ENCODE measurements at places on chromosomes 2 and 18.

DNA sequence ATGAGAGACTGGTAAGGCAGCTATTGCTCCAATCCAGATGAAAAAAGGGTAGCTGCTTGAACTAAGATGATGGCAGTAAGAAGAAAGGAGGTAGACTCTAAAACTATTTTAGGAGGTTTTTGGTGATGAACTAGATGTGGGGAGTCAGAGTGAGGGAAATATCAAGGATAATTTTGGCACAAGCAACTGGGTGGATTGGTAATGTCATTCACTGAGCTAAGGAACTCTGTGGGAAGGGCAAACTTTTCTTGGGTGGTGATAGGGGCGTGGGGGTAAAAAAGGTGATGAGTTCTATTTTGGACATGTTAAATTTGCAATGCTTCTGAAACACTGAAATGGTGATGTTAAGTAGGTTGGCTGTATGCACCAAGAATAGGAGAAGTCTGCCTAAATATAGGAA is 19.3 kb downstream of the PAIP2B start:
- no peak for DNase-seq

DNA sequence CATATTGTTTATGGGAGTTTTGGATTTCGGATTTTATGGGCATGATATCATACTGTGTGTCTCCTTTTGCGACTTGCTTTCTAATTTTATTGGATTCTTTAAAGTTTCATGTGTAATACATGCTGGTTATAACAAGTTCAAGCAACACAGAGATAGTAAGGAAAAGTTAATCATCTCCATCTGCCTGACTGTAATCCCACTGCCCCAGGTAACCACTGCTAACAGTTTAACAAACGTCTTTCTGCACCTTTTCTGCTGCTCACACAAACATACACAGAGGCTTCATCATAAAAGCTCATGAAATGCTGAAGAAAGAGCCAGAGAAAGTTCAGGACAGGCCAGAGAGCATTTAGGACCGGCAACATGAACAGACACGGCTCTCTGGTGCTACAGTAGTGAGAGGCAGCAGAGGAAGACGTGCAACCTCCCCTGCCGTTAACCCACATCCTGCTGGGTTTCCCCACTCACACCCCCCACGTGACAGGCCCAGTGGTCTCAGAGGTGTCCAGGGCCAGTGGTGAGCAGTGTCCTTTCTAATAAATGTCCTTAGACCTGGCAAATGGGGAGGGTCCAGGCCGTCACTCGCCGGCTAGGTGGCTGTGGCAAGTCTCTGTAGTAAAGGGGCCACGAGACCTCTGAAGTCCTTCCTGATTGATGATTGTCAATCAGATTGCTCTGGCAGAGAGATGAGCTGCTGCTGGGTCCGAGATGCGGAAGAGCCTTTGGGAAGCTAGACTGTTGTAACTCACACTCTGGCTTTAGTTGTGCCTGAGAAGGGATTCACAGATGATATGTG is 43.0 kb upstream of the SLC1A4 start:
- peak; percentile 9 for DNase-seq

GRCh38 chr2:5287558-5288334 is 404.4 kb upstream of the SOX11 start:
- DNase-seq: no peak

DNA sequence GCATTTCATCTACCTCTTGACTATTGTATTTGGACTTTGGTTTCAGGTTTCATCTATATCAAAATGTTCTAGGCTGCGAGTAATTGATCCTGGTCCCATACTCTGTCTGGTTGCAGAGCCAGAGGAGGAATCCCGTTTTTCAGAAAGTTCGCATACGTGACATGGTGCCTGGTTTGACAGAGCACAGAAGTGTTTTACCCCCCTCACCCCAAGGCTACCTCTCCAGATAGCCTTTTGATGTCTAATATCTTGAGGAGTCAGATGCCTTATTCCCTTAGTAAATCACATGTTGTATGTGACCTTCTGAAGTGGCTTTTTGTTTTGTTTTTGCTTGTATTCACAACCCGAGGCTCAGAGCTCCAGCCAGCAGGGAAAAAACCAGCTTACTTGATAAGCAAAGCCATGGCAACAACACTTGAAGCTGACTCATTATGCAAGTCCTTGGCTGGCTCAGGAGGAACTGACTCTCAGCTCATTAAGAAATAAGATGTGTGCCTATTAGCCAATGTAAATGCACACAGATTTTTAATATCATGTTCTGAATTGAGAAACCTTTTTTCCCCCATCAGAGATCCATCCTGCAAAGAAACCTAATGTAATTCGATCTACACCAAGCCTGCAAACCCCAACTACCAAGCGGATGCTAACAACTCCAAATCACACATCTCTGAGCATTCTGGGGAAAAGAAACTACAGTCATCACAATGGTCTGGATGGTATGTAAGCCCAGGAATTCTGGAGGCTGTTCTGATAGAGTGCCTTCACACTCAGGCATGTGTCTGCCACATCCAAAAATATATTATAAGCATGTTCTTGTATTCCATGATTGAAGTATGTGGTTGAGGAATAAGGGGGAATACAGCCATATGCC is 41.4 kb downstream of the OXER1 start:
- DNase-seq: no peak

DNA sequence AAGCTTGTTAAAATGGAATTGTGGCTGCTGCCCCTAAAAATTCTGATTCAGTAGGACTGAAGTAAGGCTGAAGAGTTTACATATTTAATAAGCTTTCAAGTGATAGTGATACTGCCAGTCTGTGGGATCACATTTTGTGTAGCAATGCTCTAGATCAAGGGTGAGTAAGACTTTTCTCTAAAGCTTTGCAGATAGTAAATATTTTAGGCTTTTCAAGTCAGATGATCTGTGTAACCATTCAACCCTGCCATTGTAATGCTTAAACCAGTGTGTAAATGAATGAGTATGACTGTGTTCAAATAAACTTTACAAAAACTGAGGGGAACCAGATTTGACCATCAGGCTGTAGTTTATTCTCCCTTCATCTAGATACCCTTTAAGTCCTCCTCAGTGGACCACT is 92.7 kb downstream of the PIK3C3 start:
- no peak for DNase-seq

GRCh38 chr2:149564097-149564496 is 23.5 kb downstream of the MMADHC start:
- DNase-seq: no peak

- DNase-seq: no peak
Measured at GRCh38 chr2:71223767-71224333, 3.1 kb downstream of the PAIP2B start.

DNA sequence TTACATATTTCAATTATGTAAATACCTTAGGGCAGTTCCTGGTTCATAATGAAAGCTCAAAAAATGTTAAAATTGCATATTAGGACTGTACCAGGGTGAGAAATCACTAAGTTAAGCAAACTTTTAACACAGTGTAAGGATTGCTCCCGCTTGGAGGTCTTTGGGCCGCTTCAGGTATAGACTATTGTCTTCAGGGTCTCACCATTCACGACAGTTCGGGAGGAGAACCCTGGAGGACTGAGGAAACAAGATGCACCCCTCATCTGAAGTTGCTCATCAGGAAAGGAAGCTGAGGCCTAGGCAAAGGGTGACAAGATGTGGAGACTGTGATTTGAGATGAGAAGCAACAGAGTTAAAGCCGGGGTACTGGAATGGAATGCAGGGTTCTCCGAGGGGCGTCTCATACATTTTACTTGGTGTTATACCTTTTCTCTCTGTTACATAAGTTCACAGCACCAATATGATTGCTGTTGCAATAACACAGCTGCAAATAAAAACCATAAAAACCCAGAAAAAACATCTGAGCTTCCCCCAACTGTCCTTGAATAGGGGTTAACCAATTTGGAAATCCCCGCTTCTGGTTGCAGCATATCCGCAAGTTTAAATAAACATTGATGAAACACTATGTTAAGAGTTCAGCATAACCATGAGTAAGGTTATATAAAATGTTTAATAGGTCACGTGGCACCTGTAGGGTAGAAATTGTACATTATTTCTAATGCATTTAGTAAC is 40.1 kb downstream of the FBXO48 start:
- DNase-seq: no peak

DNA sequence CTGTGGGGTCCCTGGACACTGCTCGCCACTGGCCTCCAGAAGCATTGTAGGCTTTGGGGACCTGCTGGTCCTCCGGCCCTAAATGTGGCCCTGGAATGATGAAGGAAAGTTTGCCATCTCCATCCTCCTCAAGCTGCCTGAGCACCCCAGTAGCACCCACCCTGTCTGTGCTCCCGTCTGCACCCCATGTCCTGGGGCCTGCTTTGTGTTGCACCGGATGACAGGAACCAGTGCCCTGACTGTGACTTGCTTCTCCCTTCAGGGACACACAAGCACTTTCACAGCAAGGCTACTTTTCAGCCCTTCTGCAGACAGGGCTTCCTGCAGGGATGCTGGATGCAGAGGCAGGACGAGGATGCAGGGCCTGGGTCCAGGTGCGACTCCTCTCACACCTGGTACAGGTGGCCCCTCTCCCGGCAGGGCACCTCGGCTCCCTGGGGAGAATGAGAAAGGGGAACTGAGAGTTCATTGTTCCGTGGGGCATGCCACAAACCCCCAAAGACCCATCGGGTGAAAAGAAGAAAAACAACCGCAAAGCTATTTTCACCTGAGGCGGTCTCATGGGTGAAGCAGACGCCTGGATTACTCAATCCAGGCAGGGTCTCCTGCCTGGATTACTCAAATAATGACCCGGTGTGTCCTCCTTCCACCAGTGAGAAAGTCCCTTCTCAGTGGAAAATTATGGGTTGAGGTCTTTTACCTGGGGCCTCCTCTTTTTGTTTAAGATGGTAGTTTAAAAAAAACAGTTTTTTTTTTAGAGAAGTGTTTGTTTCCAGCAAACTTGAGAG is 74.9 kb downstream of the LONRF2 start:
- no peak for DNase-seq

GRCh38 chr2:216635171-216635570 is 2.0 kb downstream of the IGFBP2 start:
- no peak for DNase-seq

DNA sequence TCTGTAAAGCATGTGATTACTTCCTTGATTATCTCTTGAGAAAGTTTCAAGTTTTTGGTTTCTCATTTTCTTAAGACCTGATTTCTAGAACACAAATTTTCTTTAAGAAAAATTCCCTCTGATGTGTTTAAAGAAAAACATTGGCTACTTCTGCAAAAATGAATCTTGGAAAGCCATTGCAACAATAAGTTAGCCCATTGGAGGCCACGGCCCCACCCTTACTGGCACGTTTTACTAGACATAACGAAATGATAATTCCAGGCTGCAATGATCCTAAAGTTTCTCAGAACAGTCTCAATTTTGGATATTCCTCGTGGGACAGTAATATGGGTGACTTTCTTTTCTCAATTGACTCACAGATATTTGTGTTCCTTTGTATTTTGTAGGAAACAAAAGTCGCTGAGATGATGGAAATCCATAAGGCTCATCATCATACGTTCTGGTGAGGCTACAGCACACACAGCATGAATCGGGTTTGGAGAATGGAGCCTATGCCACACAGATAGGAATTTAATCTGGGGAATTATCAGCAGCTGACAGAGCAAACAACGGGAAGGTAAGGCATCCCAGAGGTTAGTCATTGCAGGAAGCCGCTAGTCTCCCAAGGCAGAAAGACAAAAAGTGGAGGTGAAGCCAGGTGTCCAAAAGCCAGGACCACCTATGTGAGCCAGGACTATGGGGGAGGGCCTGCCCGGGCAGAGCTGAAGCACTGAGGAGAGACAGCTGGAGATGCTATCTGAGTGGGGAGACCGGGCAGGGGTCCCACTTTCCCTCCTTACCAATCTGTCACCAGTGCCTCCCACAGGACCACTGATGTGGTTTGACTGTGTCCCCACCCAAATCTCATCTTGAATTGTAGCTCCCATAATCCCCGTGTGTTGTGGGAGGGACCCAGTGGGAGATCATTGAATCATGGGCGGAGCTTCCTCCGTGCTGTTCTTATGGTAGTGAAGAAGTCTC is 35.9 kb downstream of the SOWAHC start:
- DNase-seq: no peak

DNA sequence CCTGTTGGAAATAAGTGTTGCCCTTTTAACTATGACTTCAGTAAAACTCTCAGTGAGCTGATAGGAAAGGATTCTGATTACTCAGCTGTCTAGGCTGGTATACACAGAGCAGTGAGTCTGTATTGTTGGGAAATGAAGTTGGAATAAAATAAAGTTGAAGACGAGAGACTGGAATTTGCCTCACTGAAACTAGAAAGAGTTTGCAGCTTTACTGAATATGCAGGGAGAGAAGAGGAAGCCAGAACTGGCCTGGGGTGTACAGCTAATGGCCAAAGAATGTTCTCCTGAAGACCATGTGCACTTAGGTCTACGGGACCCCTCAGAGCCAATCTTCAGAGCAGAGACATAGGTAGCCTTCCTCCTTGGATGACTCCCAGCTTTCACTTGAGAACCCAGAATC is 26.5 kb downstream of the EIF4E2 start:
- DNase-seq: no peak

- no peak for DNase-seq
Measured at GRCh38 chr2:176118601-176119339, 2.2 kb downstream of the HOXD10 start.

GRCh38 chr2:162433491-162433890 is 89.6 kb downstream of the GCA start:
- DNase-seq: no peak

- no peak for DNase-seq
Measured at GRCh38 chr2:68813596-68813995, 57.6 kb downstream of the BMP10 start.

DNA sequence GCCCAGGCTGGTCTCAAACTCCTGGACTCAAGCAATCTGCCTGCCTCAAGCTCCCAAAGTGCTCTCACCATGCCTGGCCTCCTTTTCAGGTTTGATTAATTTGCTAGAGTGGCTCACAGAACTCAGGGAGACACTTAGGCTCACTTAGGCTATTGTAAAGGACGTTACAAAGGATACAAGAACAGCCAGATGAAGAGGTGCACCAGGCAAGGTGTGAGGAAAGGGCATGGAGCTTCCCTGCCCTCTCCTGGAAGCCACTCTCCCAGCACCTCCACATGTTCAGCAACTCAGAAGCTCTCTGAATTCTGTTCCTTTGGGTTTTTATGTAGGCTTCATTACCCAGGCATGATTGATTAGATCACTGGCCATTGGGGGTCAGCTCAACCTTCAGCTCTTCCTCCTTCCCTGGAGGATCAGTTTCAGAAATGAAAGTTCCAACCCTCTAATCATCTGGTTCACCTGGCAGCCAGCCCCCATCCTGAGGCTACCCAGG is 78.7 kb upstream of the RGPD5 start:
- DNase-seq: no peak

- DNase-seq: no peak
Measured at GRCh38 chr2:47735136-47735869, 47.6 kb upstream of the MSH6 start.

DNA sequence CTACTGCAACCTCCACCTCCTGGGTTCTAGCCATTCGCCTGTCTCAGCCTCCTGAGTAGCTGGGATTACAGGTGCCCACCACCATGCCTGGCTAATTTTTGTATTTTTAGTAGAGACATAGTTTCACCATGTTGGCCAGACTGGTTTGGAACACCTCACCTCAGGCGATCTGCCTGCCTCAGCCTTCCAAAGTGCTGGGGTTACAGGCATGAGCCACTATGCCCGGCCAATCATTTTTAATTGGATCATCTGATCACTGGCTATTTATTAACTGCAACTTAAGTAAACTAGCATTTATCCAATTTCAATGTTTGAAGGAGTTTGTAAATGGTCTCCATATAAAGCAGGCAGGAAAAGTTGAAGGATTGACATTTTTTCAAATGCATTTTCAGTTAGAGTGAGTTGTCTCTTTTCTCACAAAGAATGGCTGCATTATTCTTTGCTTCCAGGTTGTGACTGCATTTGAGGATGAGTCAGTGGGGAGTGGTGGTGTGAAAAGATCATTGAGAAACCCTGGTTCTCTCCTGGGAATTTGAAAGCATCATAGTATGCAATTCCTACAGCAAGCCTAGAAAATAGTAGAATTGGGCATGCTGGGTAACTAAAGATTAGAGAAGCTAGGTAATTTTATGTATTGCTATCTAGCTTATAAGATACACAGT is 431.1 kb upstream of the ZEB2 start:
- DNase-seq: no peak
